CD4-positive, alpha-beta memory T cell (primary cell): ENCODE measurements at places on chromosomes 1 and 21. TPM values are rescaled to one million over a fixed set of nuclear protein-coding genes. Genes with fewer than 3 reads are reported as not detected.

- DNase-seq = no peak
These were observed 199.8 kb downstream of the ASTN1 start for GRCh38 chr1:176964687-176965086.

- no peak for DNase-seq
These were observed 71.3 kb downstream of the PLPP3 start for GRCh38 chr1:56507925-56508522.

DNA sequence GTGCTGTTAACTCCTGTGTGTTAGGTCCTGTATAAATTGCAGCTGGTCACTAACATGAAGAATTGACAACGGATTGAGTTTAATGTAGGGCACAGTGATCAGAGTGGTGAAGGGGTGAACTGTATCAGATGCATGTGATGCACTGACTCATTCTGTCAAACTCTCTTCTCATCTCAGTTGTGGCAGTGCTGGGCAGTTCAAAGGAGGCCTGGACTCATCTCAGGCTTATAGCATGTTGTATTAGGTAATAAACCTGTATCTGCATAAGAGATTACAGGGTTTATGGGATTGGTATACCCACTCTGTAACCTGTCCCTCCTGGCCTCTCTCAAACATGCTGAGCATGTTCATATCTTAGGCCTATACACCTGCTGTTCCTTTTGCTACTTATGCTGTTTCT, 12.4 kb upstream of the GBP3 start:
- DNase-seq = no peak

DNA sequence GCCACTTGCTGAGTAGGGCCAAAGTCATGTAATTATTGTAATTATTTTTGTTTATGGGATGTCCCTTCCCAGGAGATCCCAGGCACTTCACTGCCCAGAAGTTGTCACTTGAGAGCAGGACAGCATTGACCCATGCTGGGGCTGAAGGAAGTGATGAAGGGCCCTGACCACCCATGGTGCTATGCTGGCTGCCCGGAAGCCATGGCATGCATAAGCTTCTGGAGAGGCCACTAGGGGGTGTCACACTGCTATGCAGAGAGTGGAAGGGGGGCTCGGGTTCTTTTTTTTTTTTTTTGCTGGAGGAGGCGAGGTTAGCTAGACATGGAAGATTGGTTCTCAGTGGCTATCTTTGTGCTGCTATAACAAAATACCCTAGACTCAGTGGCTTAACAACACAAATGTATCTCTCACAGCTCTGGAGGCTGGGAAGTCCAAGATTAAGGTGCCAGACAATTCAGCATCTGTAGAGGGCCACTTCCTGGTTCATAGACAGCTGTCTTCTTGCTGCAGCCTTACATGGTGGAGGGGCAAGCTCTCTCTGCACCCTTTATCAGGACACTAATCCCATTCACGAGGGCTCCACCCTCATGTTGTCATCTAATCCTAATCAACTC, 84.9 kb downstream of the CNIH3 start:
- no peak for DNase-seq

FOXD2 gene
- 0.64 TPM for total RNA-seq
